PC-9 (cell line): ENCODE measurements at places on chromosomes 2 and 18. TPM values are rescaled to one million over a fixed set of nuclear protein-coding genes. Genes with fewer than 3 reads are reported as not detected.
A peak's percentile ranks its signal among the peaks of the same experiment; 100 is the strongest.

GRCh38 chr2:210593166-210593565 is 36.8 kb downstream of the CPS1 start:
- no peaks in the 10 kb centered on the region for H3K36me3 ChIP-seq
- no peaks in the 10 kb centered on the region for H3K4me1 ChIP-seq
- no peak for DNase-seq
- no peak overlapping the region for H3K27ac ChIP-seq

PLEK gene
- not detected in 2 replicates for total RNA-seq

- no peak overlapping the region for H3K27ac ChIP-seq
- H3K27me3 ChIP-seq: peaks cover 11% of the 10 kb centered on the region; the same call in 1 of the 2 replicates
- peak overlapping the region; percentile 84; the same call in 1 of the 2 replicates for H3K4me3 ChIP-seq
- no peaks in the 10 kb centered on the region; the same call in 1 of the 2 replicates for H3K4me1 ChIP-seq
- H3K36me3 ChIP-seq: no peaks in the 10 kb centered on the region
These were observed 1.3 kb downstream of the ITM2C start for GRCh38 chr2:230865766-230866755.

DNA sequence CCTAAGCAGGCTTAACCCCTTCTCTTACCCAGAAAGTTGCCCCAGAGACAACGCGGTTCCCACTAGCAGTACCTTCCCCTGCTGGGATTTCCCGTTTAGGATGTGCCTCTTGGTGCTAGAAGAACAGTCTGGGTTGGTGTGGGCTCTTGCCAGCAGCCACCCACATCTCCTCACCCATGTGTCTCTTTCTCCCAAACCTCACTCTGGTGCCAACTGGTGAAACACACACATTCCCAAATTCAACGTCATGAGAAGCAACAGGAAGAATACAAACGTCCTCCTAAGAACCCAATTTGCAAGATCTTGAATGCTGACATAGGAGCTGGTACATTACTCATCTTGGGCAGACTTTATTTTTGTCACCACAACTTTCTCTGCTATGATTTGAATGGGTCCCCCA is 36.2 kb downstream of the DIPK1C start:
- H3K4me3 ChIP-seq: no peak overlapping the region
- H3K27ac ChIP-seq: no peak overlapping the region
- no peaks in the 10 kb centered on the region for H3K36me3 ChIP-seq
- no peak for DNase-seq

- H3K27me3 ChIP-seq: no peaks in the 10 kb centered on the region
- H3K27ac ChIP-seq: peak overlapping the region; percentile 96
- peaks cover 23% of the 10 kb centered on the region for H3K4me1 ChIP-seq
- no peaks in the 10 kb centered on the region for H3K36me3 ChIP-seq
These were observed 30.6 kb upstream of the CYP1B1 start for GRCh38 chr2:38106405-38107094.

- H3K4me1 ChIP-seq: peaks cover 9% of the 10 kb centered on the region
- peaks cover 64% of the 10 kb centered on the region for H3K27me3 ChIP-seq
- H3K4me3 ChIP-seq: no peak overlapping the region
- DNase-seq: no peak
- no peak overlapping the region for H3K27ac ChIP-seq
- no peaks in the 10 kb centered on the region for H3K36me3 ChIP-seq
These were observed 1.4 kb downstream of the CLUL1 start for GRCh38 chr18:598124-598589.

- H3K36me3 ChIP-seq: no peaks in the 10 kb centered on the region
- DNase-seq: no peak
- no peaks in the 10 kb centered on the region for H3K27me3 ChIP-seq
These were observed 11.0 kb downstream of the TTN start for GRCh38 chr2:178796079-178796677.

- peaks cover 29% of the 10 kb centered on the region for H3K4me1 ChIP-seq
- H3K4me3 ChIP-seq: no peak overlapping the region
- H3K27ac ChIP-seq: no peak overlapping the region
- no peaks in the 10 kb centered on the region for H3K27me3 ChIP-seq
These were observed 56.3 kb downstream of the GLI2 start for GRCh38 chr2:120791962-120792297.

ZNF2 gene
- 2.9 and 4.9 TPM in 2 replicates for total RNA-seq

DNA sequence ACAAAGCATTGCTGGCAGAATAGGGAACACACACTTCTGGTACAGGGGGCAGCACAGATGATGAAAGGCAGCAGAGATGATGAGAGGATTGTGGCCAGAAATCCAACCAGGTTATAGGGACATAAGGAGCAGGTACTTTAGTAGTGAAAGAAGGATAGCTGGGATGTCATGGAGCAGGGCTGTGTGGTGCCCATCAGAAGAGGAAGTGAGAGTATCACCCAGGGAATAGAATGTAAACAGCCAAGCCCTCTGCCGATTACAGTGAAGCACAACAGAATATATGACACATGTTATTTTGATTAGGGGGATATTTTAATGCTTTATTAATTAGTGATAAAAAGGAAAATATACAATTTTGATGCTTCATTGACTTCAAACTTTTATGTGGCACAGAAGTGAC is 883.4 kb upstream of the CDH2 start:
- DNase-seq: no peak
- H3K36me3 ChIP-seq: no peaks in the 10 kb centered on the region
- no peaks in the 10 kb centered on the region for H3K27me3 ChIP-seq
- H3K27ac ChIP-seq: no peak overlapping the region
- H3K4me1 ChIP-seq: no peaks in the 10 kb centered on the region

- no peak overlapping the region for H3K27ac ChIP-seq
- DNase-seq: no peak
- peak overlapping the region; percentile 99; the same call in 1 of the 2 replicates for H3K4me3 ChIP-seq
- no peaks in the 10 kb centered on the region for H3K27me3 ChIP-seq
- H3K4me1 ChIP-seq: peaks cover 20% of the 10 kb centered on the region
- 0 out of 2 replicates have a peak, but pooled peaks cover 4% of the 10 kb centered on the region for H3K36me3 ChIP-seq
These were observed 1.6 kb upstream of the KDSR start for GRCh38 chr18:63368611-63369010.

DNA sequence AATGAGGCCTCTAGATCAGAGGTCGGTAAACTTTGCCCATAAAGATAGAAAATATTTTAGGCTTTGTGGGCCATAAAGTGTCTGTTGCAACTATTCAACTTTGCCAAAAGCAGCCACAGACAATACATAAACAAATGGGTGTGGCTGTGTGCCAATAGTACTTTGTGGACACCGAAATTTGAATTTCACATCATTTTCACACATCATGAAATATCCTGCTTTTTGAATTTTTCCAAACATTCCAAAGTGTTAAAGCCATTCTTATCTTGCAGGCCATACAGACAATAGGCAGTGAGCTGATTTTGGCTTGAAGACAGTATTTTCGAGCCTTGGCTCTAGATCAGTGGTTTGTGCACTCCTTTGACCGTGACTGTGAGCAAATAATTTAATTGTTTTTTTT is 51.1 kb upstream of the EPC2 start:
- H3K4me3 ChIP-seq: no peak overlapping the region
- H3K27me3 ChIP-seq: no peaks in the 10 kb centered on the region
- DNase-seq: no peak
- H3K36me3 ChIP-seq: no peaks in the 10 kb centered on the region
- no peaks in the 10 kb centered on the region for H3K4me1 ChIP-seq

GRCh38 chr2:203893401-203893800 is 25.8 kb downstream of the CTLA4 start:
- H3K4me3 ChIP-seq: no peak overlapping the region
- H3K4me1 ChIP-seq: no peaks in the 10 kb centered on the region
- H3K36me3 ChIP-seq: no peaks in the 10 kb centered on the region
- no peak overlapping the region for H3K27ac ChIP-seq

GRCh38 chr2:205210494-205210893 is 471.8 kb upstream of the NRP2 start:
- no peak for DNase-seq
- H3K4me3 ChIP-seq: no peak overlapping the region
- H3K36me3 ChIP-seq: no peaks in the 10 kb centered on the region
- no peaks in the 10 kb centered on the region for H3K27me3 ChIP-seq
- no peaks in the 10 kb centered on the region for H3K4me1 ChIP-seq
- no peak overlapping the region for H3K27ac ChIP-seq

DNA sequence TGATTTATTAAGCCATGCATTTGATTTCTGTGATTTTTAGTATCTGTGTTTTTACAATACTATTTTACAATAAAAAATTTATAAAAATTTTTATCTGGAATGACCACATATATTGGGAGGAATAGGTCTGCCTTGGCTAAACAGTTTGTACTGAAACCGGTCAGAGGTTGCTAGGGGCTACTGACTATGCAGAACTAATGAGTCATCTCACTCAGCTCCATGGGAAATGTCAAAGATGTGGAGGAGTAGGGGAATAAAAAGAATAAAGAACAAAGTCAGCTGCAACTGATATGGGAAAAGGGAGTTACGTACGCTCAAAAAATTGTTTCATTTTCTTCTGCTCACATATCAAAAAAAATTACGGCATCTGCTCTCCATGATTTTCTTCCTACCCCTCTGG is 8.6 kb upstream of the TMEM163 start:
- peaks cover 10% of the 10 kb centered on the region; the same call in 1 of the 2 replicates for H3K4me1 ChIP-seq
- DNase-seq: peak; percentile 22
- no peaks in the 10 kb centered on the region for H3K36me3 ChIP-seq
- H3K4me3 ChIP-seq: no peak overlapping the region

GRCh38 chr2:8597559-8598225 is 84.2 kb upstream of the ID2 start:
- H3K4me1 ChIP-seq: no peaks in the 10 kb centered on the region
- peaks cover 47% of the 10 kb centered on the region for H3K27me3 ChIP-seq
- no peak overlapping the region for H3K4me3 ChIP-seq
- no peaks in the 10 kb centered on the region for H3K36me3 ChIP-seq
- no peak for DNase-seq

DNA sequence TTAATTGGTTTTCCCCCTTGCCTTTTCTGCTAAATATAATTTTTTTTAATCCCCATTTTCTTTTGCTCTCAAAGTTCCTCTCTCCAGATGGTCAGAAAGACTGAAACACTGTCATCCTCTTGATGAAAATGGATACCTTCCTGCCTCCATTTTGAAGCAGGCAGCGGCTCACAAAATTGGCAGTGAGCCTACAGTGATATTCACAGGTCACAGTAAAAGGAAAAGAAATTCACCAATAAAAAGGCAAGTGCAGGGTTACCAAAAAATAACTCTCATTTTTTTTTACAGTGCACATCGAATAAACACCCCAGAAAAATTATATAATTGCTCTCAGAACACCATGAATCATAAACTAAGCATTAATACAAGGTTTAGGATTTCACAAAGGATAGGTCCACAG is 307.5 kb downstream of the TCF4 start:
- H3K27ac ChIP-seq: no peak overlapping the region
- H3K36me3 ChIP-seq: no peaks in the 10 kb centered on the region
- no peak for DNase-seq
- H3K27me3 ChIP-seq: no peaks in the 10 kb centered on the region
- H3K4me3 ChIP-seq: no peak overlapping the region
- peaks cover 7% of the 10 kb centered on the region for H3K4me1 ChIP-seq

NTSR2 gene
- total RNA-seq: not detected in 2 replicates

TLX2 gene
- 3.1 and 3.8 TPM in 2 replicates for total RNA-seq

GRCh38 chr2:98713332-98714015 is 17.5 kb downstream of the MGAT4A start:
- no peaks in the 10 kb centered on the region for H3K4me1 ChIP-seq
- H3K27me3 ChIP-seq: no peaks in the 10 kb centered on the region
- H3K27ac ChIP-seq: no peak overlapping the region
- H3K36me3 ChIP-seq: no peaks in the 10 kb centered on the region
- DNase-seq: no peak
